MCF 10A (cell line): ENCODE measurements at places on chromosomes 1 and 21. TPM values are rescaled to one million over a fixed set of nuclear protein-coding genes. Genes with fewer than 3 reads are reported as not detected.

The CYP4A11 gene
- total RNA-seq = not detected in 2 replicates

GRCh38 chr1:47967864-47968555, 29.2 kb downstream of the TRABD2B start:
- no peak overlapping the region for H3K4me3 ChIP-seq
- no peaks in the 10 kb centered on the region for H3K27me3 ChIP-seq
- H3K27ac ChIP-seq = no peak overlapping the region
- no peak for DNase-seq
- H3K36me3 ChIP-seq = peaks cover 4% of the 10 kb centered on the region

GRCh38 chr21:19853061-19853460, 1145.1 kb upstream of the NCAM2 start:
- no peak for DNase-seq
- H3K27ac ChIP-seq = no peak overlapping the region
- H3K4me3 ChIP-seq = no peak overlapping the region
- H3K27me3 ChIP-seq = no peaks in the 10 kb centered on the region
- no peaks in the 10 kb centered on the region for H3K36me3 ChIP-seq

GRCh38 chr1:145977016-145977415, 12.5 kb downstream of the POLR3GL start:
- DNase-seq = no peak
- H3K36me3 ChIP-seq = peaks cover 6% of the 10 kb centered on the region
- no peaks in the 10 kb centered on the region for H3K4me1 ChIP-seq
- no peak overlapping the region for H3K27ac ChIP-seq
- no peak overlapping the region for H3K4me3 ChIP-seq
- no peaks in the 10 kb centered on the region for H3K27me3 ChIP-seq

The MPZ gene
- 0.29 and 0.37 TPM in 2 replicates for total RNA-seq

The WDR64 gene
- not detected in 2 replicates for total RNA-seq

GRCh38 chr1:161216945-161217712, 2.0 kb downstream of the FCER1G start:
- no peaks in the 10 kb centered on the region for H3K27me3 ChIP-seq
- H3K27ac ChIP-seq = no peak overlapping the region
- peaks cover 40% of the 10 kb centered on the region for H3K36me3 ChIP-seq
- H3K4me1 ChIP-seq = peaks cover 6% of the 10 kb centered on the region
- peak; percentile 79 for DNase-seq

DNA sequence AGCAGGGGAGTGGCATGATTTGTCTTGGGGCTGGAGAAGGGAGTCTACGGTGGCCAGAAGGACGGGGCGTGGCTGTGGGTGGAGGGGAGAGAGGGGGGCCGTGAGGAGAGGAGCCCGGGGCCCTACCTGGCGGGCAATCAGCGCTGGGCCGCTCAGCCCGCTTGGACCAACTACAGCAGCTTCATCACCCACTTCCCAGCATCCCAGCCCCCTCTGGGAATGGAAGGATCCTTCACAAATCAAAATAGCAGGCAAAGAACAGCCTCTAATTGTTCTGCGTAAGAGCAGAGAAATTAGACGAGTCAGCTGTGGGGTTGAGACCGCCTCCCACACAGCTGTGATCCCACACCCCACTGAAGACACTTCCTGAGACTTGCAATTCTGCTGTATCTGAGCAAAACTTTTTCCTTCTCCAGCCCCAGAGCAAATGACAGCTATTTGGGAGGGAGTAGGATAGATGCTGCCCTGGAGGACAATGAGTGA, 43.5 kb downstream of the OPRD1 start:
- H3K4me1 ChIP-seq = no peaks in the 10 kb centered on the region
- H3K27ac ChIP-seq = no peak overlapping the region

GRCh38 chr1:205391386-205391785, 30.5 kb downstream of the LEMD1 start:
- H3K27ac ChIP-seq = no peak overlapping the region
- no peak for DNase-seq
- H3K27me3 ChIP-seq = peaks cover 52% of the 10 kb centered on the region
- H3K4me1 ChIP-seq = no peaks in the 10 kb centered on the region
- no peaks in the 10 kb centered on the region for H3K36me3 ChIP-seq
- no peak overlapping the region for H3K4me3 ChIP-seq

- H3K36me3 ChIP-seq = no peaks in the 10 kb centered on the region
- H3K4me3 ChIP-seq = no peak overlapping the region
- no peak for DNase-seq
- no peaks in the 10 kb centered on the region for H3K4me1 ChIP-seq
These were observed 442.7 kb downstream of the PTBP2 start for GRCh38 chr1:97164276-97164639.

GRCh38 chr1:179305450-179305849, 11.9 kb downstream of the SOAT1 start:
- peaks cover 32% of the 10 kb centered on the region for H3K36me3 ChIP-seq
- no peak overlapping the region for H3K4me3 ChIP-seq

- DNase-seq = no peak
- H3K36me3 ChIP-seq = no peaks in the 10 kb centered on the region
- H3K27ac ChIP-seq = no peak overlapping the region
- no peak overlapping the region for H3K4me3 ChIP-seq
These were observed 8.3 kb upstream of the TRABD2B start for GRCh38 chr1:48005253-48006117.

The CFAP74 gene
- total RNA-seq = not detected in 2 replicates

The TDRD10 gene
- not detected in 2 replicates for total RNA-seq

The CD52 gene
- not detected in 2 replicates for total RNA-seq

- no peaks in the 10 kb centered on the region for H3K36me3 ChIP-seq
- H3K27ac ChIP-seq = no peak overlapping the region
- no peak for DNase-seq
- no peak overlapping the region for H3K4me3 ChIP-seq
- no peaks in the 10 kb centered on the region for H3K4me1 ChIP-seq
These were observed 5.7 kb upstream of the FYB2 start for GRCh38 chr1:56824938-56825337.

The CNR2 gene
- total RNA-seq = not detected in 2 replicates

DNA sequence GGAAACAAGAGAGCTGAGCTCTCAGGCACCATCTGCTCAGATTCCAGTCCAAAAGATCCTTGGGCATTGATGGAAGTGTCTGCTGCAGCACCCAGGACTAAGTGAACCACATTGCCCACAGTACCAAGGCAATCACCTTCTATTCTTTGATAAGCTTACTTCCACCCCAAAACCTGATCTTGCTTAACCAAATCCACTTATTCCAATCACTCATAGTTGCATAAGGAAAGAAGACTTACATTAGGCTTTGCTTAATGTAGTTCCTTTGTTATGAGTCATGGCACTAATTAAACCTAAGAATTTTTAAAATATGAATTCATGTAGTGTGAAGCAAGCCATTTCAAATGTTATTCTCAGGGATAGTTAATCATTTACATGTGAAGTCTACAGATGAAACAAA, 84.5 kb downstream of the UCHL5 start:
- no peak overlapping the region for H3K4me3 ChIP-seq
- H3K4me1 ChIP-seq = peaks cover 14% of the 10 kb centered on the region
- H3K27me3 ChIP-seq = no peaks in the 10 kb centered on the region
- peaks cover 6% of the 10 kb centered on the region for H3K36me3 ChIP-seq
- H3K27ac ChIP-seq = no peak overlapping the region

DNA sequence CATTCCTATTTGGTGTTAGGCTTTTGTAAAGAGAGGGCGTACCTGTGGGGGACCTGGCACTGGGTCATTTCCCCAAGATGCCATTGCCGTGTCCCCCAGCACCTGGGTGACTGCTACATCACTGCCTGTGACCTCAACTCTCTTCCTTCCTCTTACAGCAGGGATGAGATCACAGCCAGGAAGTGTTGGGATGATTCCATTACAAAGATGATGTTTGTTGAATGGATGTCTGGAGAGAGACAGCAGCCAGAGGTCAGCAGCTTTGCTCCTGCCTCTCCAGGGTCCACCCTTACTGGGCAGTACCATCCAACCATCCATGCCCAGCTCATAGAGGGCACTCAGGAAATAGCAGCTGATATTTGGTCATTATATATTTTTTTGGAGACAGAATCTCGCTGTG, 35.1 kb downstream of the TMEM51 start:
- no peaks in the 10 kb centered on the region for H3K27me3 ChIP-seq
- no peak overlapping the region for H3K4me3 ChIP-seq
- DNase-seq = no peak
- no peak overlapping the region for H3K27ac ChIP-seq
- H3K4me1 ChIP-seq = no peaks in the 10 kb centered on the region

- H3K4me3 ChIP-seq = no peak overlapping the region
- H3K4me1 ChIP-seq = no peaks in the 10 kb centered on the region
- H3K36me3 ChIP-seq = no peaks in the 10 kb centered on the region
- DNase-seq = no peak
- peaks cover 86% of the 10 kb centered on the region for H3K27me3 ChIP-seq
These were observed 175.3 kb downstream of the USH2A start for GRCh38 chr1:216247937-216248336.

DNA sequence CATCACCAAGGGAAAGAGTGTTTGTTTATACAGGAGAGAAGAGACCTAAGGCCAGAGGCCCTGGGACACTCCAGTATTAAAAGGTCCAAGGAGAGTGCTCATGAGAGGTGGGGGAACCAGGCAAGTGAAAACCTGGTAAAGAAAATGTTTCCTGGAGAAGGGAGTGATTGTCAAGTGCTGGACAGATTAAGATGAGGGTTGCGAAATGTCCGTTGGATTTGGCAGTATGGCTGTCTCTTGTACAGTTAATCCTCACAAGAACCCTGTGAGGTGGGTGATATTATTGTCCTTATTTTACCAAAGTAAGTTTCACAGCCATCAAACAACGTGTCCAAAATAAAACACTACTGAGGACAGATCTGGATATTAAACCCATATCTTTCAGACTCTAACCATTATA, 44.2 kb downstream of the RPAP2 start:
- DNase-seq = peak; percentile 15
- no peak overlapping the region for H3K4me3 ChIP-seq
- H3K27me3 ChIP-seq = no peaks in the 10 kb centered on the region
- H3K27ac ChIP-seq = no peak overlapping the region
- H3K4me1 ChIP-seq = peaks cover 9% of the 10 kb centered on the region

GRCh38 chr1:111392042-111392441, 35.5 kb downstream of the OVGP1 start:
- H3K36me3 ChIP-seq = no peaks in the 10 kb centered on the region
- no peak overlapping the region for H3K27ac ChIP-seq
- peaks cover 78% of the 10 kb centered on the region for H3K27me3 ChIP-seq
- DNase-seq = no peak
- H3K4me3 ChIP-seq = no peak overlapping the region

GRCh38 chr1:9399510-9400424, 107.1 kb downstream of the SPSB1 start:
- no peak overlapping the region for H3K27ac ChIP-seq
- H3K36me3 ChIP-seq = no peaks in the 10 kb centered on the region
- no peaks in the 10 kb centered on the region for H3K4me1 ChIP-seq
- H3K27me3 ChIP-seq = no peaks in the 10 kb centered on the region
- no peak for DNase-seq
- no peak overlapping the region for H3K4me3 ChIP-seq

DNA sequence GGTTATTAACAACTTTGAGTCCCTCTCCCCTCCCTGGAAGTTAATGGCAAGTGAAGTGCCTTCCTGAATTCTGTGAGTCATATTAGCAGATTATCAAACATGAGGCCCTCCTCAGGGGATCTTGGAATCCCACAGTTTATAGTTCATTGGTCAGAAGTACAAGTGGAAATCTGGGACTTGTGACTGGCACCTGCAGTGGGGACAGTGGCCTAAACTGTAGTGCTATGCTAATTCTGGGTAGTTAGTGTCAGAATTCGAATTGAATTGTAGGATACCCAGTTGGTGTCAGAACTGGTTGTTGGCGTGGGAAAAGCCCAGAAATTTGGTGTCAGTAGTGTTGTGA, 26.2 kb downstream of the ZYG11B start:
- H3K4me1 ChIP-seq = peaks cover 17% of the 10 kb centered on the region
- no peak for DNase-seq
- no peak overlapping the region for H3K4me3 ChIP-seq
- no peaks in the 10 kb centered on the region for H3K27me3 ChIP-seq

The HMGCS2 gene
- total RNA-seq = not detected in 2 replicates

GRCh38 chr21:27171707-27172106, 204.8 kb upstream of the ADAMTS5 start:
- H3K27me3 ChIP-seq = no peaks in the 10 kb centered on the region
- H3K4me1 ChIP-seq = peaks cover 16% of the 10 kb centered on the region
- peak; percentile 18 for DNase-seq
- H3K27ac ChIP-seq = peak overlapping the region; percentile 57
- no peak overlapping the region for H3K4me3 ChIP-seq

GRCh38 chr1:237709355-237709754, 181.4 kb downstream of the ZP4 start:
- H3K27ac ChIP-seq = no peak overlapping the region
- H3K27me3 ChIP-seq = no peaks in the 10 kb centered on the region
- H3K4me1 ChIP-seq = peaks cover 9% of the 10 kb centered on the region

- no peak for DNase-seq
- no peaks in the 10 kb centered on the region for H3K27me3 ChIP-seq
- H3K27ac ChIP-seq = no peak overlapping the region
- H3K4me3 ChIP-seq = no peak overlapping the region
These were observed 12.2 kb downstream of the SH3BP5L start for GRCh38 chr1:248813546-248813945.

The FYB2 gene
- not detected in 2 replicates for total RNA-seq

The TGFBR3 gene
- total RNA-seq = 7.0 and 12.0 TPM in 2 replicates

- no peak for DNase-seq
- no peak overlapping the region for H3K4me3 ChIP-seq
- no peaks in the 10 kb centered on the region for H3K36me3 ChIP-seq
- H3K4me1 ChIP-seq = peaks cover 12% of the 10 kb centered on the region
These were observed 47.3 kb downstream of the NCAM2 start for GRCh38 chr21:21045518-21045917.
